ENCODE measurements at places on chromosomes 3 and 15. TPM values are rescaled to one million over a fixed set of nuclear protein-coding genes. Genes with fewer than 3 reads are reported as not detected.

DNA sequence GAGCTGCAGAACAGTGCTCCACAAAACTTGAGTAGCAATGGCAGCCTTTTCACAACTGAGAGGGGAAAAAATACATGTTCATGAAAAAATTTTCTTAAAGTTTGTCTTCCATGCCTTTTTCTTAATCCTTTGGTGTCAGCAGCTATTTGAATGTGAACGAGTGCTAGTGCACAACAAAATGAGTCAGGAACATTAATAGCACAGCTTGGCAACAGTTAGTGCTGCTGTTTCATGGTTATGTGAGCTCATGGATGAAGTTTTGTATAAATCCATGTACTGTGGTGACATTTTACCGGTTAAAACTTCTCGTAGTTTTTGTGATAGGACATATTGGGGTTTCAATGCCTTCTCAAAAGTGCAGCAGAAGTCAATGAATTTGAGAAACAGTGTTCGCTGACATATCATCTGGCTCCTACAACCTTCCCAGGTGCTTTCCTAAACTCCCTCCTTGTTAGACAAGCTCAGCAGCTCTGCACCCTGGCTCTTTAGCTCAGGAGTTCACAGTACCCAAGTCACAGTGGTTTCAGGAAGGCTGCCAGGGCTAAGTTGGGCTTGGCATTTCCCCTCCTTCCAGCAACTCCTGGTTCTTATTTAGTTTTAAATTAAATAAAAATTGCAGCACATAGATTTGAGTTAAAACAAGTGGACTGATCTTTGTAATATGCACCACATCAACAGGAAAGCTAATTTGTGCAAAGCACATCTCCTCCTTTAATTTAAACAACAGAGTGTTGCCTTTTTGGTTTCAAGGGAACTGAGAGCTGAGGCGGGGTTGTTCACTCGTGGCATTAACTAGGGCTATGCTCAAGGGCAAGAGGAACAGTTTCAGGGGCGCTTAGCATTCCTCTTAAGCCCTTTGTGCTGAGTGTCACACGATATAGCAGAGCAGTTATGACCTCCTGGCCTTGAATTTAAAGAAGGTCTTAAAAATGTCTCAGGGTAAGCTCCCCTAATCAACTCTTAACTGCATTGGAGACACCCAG is 362.8 kb downstream of the CHST2 start:
- DNase-seq = no peak

DNA sequence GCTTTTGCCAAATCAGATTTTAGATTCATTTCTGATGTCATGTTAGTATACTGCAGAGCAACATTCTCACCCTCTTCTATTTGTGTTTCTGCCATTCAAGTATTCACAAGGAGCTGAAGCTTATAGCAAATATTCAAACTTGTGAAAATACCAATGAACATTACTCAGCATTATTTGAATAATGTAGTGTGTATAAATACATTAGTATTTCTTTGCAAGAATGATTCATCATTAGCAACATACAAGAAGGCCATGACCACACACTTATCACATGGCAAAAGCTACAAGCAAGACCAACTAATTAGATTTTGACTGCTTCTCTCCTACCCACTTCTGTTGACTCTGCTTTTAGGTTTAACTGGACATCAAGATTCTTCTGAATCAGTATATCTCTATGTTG is 124.9 kb downstream of the IGSF11 start:
- DNase-seq = no peak

- peak; percentile 63 for DNase-seq
Measured at GRCh38 chr3:99808163-99808794, 9.4 kb upstream of the CMSS1 start.

GRCh38 chr3:24500806-24501205 is 6.2 kb upstream of the THRB start:
- no peak for DNase-seq

DNA sequence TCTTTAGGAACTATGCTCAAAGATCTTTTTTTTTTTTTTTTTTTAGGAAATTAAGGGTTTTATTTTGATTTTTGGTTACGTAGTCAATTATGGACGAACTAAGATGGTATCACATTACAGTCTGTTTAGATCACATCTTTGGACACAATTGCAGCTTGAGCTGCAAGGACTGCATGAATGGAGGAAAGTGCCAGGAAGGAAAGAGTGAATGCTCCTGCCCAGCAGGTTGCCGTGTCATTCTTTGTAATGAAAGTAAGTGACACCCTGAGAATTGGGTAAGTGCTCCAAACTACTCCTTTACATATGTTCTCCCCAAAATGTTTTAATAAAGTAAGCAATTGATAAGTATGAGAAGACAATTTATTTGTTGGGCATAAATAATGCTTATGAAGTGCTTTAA is 716.5 kb upstream of the GOLIM4 start:
- no peak for DNase-seq

GRCh38 chr3:150365132-150365604 is 42.9 kb upstream of the TSC22D2 start:
- no peak for DNase-seq

DNA sequence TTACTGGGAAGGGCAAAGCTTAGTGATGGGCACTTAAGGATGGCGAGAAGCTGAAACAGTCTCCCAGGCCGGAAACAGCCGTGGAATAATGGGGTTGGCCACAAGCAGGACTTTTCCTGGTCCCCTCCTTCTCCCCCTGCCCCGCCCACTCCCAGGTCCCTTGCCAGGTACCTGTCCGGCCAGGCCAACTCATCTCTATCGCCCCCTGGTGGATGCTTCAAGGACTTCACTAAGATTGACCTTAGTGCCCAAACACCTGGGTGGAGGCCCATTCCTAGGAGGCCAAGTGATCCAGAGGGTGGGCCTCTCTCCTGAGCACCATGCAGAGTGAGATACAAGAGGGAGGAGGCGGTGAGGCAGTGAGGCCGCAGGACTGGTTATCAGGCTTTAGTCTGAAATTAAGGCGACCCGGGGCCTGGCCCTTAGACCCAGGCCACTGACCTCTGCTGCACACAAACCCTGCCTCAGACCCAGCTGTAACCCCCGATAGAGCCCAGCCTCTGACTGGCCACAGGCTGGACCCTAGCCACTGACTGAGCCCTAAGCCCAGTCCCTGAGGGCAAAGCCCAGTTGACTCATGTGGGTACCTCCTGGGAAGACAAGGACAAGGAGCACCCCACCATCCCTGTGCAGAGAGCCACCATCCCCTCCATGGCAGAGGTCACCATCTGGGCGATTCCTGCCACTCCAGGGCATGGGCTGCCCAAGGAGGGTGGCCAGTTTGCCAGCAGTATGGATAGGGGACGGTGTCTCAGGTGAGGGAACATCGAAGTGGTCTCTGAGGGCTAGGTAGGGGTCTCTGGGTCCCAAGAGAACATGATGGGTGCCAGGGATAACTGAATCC is 37.6 kb downstream of the VIPR1 start:
- DNase-seq = no peak

Gene LIPH
- 0.07 TPM for total RNA-seq

Gene STRIT1
- not detected for total RNA-seq

Gene ZBED2
- not detected for total RNA-seq

Gene ANKRD34C
- not detected for total RNA-seq

Gene COL8A1
- total RNA-seq = 251 TPM

Gene PIF1
- total RNA-seq = 14.7 TPM

Gene TLR9
- 0.04 TPM for total RNA-seq

All from pulmonary artery endothelial cell (primary cell).